ENCODE measurements at places on chromosomes 13 and 19.
A peak's percentile ranks its signal among the peaks of the same experiment; 100 is the strongest.

- peak; percentile 79 for DNase-seq
These were observed at the start of gene ZNF486 for GRCh38 chr19:20167020-20167644. Gene ZNF486 (plus strand): TSS chr19:20167214. CDS start chr19:20167331, 117 bp downstream.

- no peak for DNase-seq
These were observed 465.7 kb downstream of the SLITRK6 start for GRCh38 chr13:85333506-85334020.

GRCh38 chr19:11586331-11586730, 8.9 kb upstream of the ACP5 start:
- DNase-seq, result no peak

GRCh38 chr13:73063166-73063565, 4.4 kb downstream of the KLF5 start:
- no peak for DNase-seq

- DNase-seq, result no peak
These were observed 468 bp downstream of the STX10 start for GRCh38 chr19:13149628-13150186.

GRCh38 chr19:48997972-48998371, 4.3 kb downstream of the RUVBL2 start:
- DNase-seq, result no peak

GRCh38 chr19:12984143-12984627, 11.1 kb upstream of the NFIX start:
- DNase-seq, result no peak

GRCh38 chr13:32205431-32206096, 109.6 kb downstream of the ZAR1L start:
- no peak for DNase-seq

DNA sequence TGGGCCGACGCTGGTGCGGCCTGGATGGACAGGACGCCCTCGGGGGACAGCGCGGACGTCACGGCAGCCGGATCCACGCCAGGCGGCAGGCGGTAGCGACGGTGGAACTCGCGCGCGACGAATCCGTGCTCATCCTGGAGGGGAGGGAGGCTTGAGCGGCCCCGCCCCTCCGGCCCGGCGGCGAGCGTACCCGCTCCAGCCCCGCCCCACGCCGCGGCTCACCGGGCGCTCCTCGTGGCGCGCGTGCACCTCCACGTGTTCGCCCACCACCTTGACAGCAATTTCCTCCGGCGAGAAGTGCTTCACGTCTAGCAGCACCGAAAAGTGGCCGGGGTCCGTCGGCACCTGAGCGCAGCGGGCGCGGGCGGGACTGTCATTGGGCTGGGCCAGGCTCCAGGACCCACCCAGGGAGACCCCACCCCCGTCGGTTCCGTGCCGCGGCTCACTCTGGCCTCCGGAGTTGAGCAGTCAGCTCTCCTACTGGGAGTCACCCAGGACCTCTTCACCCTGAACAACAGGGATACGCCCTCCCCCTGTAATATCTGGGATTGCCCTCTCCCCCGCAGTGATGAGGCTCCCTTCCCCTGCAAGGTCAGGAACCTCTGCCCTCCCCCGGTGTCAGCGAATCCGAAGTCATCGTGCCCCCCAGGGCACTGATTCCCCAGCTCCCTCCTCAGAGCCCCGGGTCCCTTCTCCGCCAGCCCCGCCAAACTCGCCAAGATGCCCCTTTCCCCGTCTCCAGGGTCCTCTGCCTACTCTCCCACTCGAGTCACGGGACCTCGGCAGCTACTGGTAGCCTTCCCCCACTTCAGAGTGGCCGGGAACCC, 1.1 kb downstream of the HSPB6 start:
- peak; percentile 47 for DNase-seq
